Progenitor cell of endocrine pancreas (in vitro differentiated cells): ENCODE measurements at places on chromosomes 13 and 19. TPM values are rescaled to one million over a fixed set of nuclear protein-coding genes. Genes with fewer than 3 reads are reported as not detected.

- H3K4me1 ChIP-seq: peaks cover 4% of the 10 kb centered on the region
- H3K27ac ChIP-seq: peak overlapping the region; percentile 5
- H3K36me3 ChIP-seq: peaks cover 11% of the 10 kb centered on the region
- H3K4me3 ChIP-seq: no peak overlapping the region
- peaks cover 10% of the 10 kb centered on the region for H3K27me3 ChIP-seq
These were observed 19.8 kb upstream of the SPART start for GRCh38 chr13:36366031-36366430.

DNA sequence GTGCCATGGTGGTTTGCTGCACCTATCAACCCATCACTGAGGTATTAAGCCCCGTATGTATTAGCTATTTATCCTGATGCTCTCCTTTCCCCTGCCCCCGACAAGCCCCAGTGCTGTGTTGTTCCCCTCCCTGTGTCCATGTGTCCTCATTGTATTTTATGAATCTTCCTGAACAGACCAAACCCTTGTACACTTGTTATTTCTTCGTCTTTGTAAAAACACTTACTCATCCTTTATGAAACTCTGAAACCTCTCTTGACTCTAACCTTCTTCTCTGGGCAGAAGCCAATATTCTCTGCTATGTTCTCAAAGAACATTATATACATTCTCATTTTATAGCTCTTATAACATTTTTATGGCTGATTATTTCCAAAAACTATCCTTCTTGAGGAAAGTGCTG lies 746.9 kb downstream of the EFNB2 start:
- no peak overlapping the region for H3K4me3 ChIP-seq
- H3K27me3 ChIP-seq: no peaks in the 10 kb centered on the region
- no peaks in the 10 kb centered on the region for H3K4me1 ChIP-seq

The CSNK1A1L gene
- total RNA-seq: not detected in 2 replicates

GRCh38 chr19:17966550-17967256 lies at the start of gene KCNN1:
KCNN1 (plus strand) TSS chr19:17967107; CDS start chr19:17973889, 6,782 bp downstream.
- DNase-seq: peak; percentile 52
- no peaks in the 10 kb centered on the region for H3K36me3 ChIP-seq
- peak within 1 kb of the TSS; percentile 76 for H3K4me3 ChIP-seq
- H3K27ac ChIP-seq: peak within 1 kb of the TSS; percentile 52
- peaks cover 24% of the 10 kb centered on the region for H3K27me3 ChIP-seq

- H3K36me3 ChIP-seq: no peaks in the 10 kb centered on the region
- H3K27me3 ChIP-seq: no peaks in the 10 kb centered on the region
- H3K4me3 ChIP-seq: no peak overlapping the region
- peak overlapping the region; percentile 83 for H3K27ac ChIP-seq
These were observed 47.2 kb upstream of the EPHX3 start for GRCh38 chr19:15279326-15279904.

- H3K36me3 ChIP-seq: peaks cover 2% of the 10 kb centered on the region
- H3K4me1 ChIP-seq: peaks cover 23% of the 10 kb centered on the region
- peak overlapping the region; percentile 82 for H3K4me3 ChIP-seq
- H3K27me3 ChIP-seq: no peaks in the 10 kb centered on the region
These were observed 744 bp upstream of the ZNF584 start for GRCh38 chr19:58407658-58408151.
